ENCODE measurements at places on chromosomes 13 and 19.

- no peak for DNase-seq
Measured at GRCh38 chr13:27599845-27600553, 20.3 kb downstream of the LNX2 start.

- no peak for DNase-seq
Measured at GRCh38 chr19:583198-583967, 6.3 kb upstream of the HCN2 start.

DNA sequence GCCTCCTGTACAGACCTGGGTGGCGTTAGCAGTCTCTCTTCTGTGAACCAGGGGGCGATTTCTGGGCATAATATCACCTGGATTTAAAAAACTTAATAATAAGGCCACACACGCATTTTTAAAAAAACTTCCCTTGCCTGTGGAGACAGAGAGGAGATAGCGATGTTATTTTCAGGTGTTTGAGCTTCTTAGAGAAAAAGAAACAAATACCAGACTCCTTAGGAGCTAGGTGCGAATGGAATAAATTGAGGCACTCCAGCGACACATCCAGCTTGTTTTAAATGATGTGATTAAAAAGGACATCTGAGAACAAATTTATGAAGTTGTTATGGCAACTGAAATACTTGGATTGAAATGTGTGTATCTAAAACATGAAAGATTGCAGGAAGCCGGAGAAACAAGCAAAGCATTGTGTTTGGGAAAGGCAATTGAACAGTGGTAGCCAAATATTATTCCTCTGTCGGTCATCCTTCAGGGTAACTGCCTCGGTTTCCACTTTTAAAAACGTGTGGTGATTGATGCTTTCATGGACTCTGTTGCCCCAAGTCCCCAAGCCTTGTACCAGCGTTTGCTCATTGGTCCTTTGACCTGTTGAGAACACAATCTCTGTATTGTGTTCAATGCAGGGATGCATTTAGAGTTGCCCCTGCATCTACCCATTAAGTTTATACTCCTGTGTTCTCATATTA is 158.7 kb downstream of the TM9SF2 start:
- no peak for DNase-seq

- DNase-seq, result no peak
Measured at GRCh38 chr19:40054632-40055031, 1.4 kb downstream of the ZNF780B start.

DNA sequence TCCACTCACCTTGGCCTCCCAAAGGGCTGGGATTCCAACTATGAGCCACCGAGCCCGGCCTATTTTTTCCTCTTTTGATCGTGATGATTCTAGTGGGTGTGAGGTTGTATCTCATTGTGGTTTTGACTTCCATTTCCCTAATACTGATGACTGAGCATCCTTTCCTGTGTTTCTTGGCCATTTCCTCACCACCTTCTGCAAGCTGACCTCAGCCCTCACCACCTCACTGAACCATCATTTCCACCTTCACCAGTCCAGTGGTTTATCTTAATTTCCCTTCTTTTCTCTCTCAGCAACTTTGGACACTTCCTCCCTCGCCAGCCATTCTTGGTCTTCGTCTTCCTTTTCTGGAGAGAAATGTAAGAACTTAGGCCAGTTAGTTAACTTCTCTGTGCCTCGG is 13.0 kb upstream of the BICRA start:
- DNase-seq, result no peak
